ENCODE measurements at places on chromosomes 5 and 9.

GRCh38 chr5:112479418-112479817 is 60.3 kb upstream of the EPB41L4A start:
- no peak for DNase-seq

GRCh38 chr5:77518304-77518703 is 26.2 kb upstream of the WDR41 start:
- peak; percentile 43 for DNase-seq

- no peak for DNase-seq
These were observed 18.6 kb downstream of the EQTN start for GRCh38 chr9:27278374-27278773.

GRCh38 chr9:38229104-38229500 is 160.1 kb upstream of the SHB start:
- DNase-seq = no peak

DNA sequence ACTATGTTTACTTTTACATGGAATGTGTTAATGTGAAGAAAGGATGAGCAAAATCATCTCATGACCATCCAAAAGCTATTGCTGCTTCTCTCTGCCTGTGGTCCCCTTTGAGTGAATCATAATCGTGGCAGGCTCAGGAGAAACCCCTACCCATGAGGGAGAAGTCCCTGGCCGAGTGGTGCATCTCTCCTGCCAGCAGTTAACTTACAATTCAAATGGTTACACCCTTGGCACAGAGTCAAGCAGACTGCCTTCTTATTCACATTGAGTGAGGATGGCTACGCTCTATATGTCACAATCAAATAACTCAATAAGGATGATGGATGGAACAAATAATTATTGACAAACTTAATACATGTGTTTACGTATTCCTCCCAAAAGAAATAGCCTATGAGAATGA is 179.1 kb downstream of the FGF1 start:
- DNase-seq = no peak

Measured in hematopoietic multipotent progenitor cell treated with erythropoietin and hydrocortisone succinate and interleukin-3 and kit ligand, for 4 days (in vitro differentiated cells).